ENCODE measurements at places on chromosomes 5 and 9. TPM values are rescaled to one million over a fixed set of nuclear protein-coding genes. Genes with fewer than 3 reads are reported as not detected.
A peak's percentile ranks its signal among the peaks of the same experiment; 100 is the strongest.

DNA sequence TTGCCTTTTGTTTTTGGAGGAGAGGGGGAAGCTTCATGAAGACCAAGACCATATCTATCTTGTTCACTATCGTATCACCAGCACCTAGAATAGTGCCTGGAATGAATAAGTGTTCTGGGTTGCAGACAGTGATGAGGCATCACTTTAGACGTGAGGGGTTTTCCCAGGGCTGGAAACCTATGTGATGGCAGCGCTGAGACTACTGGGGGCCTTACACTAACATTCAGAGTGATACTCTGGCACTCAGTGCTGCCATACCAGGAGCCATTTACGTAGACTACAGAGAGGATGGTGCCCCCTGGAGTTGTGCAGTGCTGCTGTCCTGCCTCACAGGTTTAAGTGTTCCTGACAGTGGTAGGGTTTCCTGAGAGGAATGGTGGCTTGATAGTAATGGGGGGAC, 6.9 kb downstream of the CCL19 start:
- H3K27ac ChIP-seq: no peak overlapping the region
- H3K27me3 ChIP-seq: no peaks in the 10 kb centered on the region
- H3K36me3 ChIP-seq: no peaks in the 10 kb centered on the region
- H3K4me1 ChIP-seq: no peaks in the 10 kb centered on the region
- H3K4me3 ChIP-seq: no peak overlapping the region

- H3K4me3 ChIP-seq: no peak overlapping the region
- peaks cover 8% of the 10 kb centered on the region for H3K36me3 ChIP-seq
- no peak for DNase-seq
- H3K27ac ChIP-seq: no peak overlapping the region
These were observed 25.6 kb downstream of the CEP78 start for GRCh38 chr9:78261403-78262001.

The SPARC gene
- total RNA-seq: 0.31 TPM

DNA sequence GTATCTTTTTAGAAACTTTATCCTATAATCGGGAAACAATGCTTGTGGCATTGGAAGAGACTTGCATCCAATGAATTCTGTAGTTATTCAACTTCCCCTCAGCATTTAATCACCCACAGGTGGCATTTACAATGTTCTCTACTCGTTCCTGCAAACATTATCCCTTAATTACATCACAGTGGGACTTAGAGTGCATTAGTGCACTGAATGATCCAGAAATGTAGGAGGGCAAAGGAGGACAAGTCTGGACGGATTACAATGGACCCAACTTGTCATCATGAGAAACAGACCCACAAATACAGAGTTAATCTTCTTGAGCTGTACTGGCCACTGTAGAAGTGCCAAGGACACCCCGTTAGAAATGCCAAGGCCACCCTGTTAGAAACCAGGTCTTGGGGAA, 129.1 kb downstream of the DOCK8 start:
- no peak overlapping the region for H3K27ac ChIP-seq
- DNase-seq: no peak
- peaks cover 78% of the 10 kb centered on the region for H3K36me3 ChIP-seq
- no peaks in the 10 kb centered on the region for H3K27me3 ChIP-seq
- H3K4me1 ChIP-seq: no peaks in the 10 kb centered on the region

- H3K36me3 ChIP-seq: no peaks in the 10 kb centered on the region
- DNase-seq: no peak
- no peak overlapping the region for H3K4me3 ChIP-seq
- no peaks in the 10 kb centered on the region for H3K27me3 ChIP-seq
- H3K4me1 ChIP-seq: no peaks in the 10 kb centered on the region
These were observed 161.3 kb downstream of the YIPF5 start for GRCh38 chr5:144009116-144009515.

- no peaks in the 10 kb centered on the region for H3K36me3 ChIP-seq
- H3K4me3 ChIP-seq: no peak overlapping the region
- H3K4me1 ChIP-seq: no peaks in the 10 kb centered on the region
These were observed 3.7 kb upstream of the LHX3 start for GRCh38 chr9:136208675-136209074.

The SPINK13 gene
- total RNA-seq: not detected

The STPG3 gene
- 0.27 TPM for total RNA-seq

The EMB gene
- 145 TPM for total RNA-seq

DNA sequence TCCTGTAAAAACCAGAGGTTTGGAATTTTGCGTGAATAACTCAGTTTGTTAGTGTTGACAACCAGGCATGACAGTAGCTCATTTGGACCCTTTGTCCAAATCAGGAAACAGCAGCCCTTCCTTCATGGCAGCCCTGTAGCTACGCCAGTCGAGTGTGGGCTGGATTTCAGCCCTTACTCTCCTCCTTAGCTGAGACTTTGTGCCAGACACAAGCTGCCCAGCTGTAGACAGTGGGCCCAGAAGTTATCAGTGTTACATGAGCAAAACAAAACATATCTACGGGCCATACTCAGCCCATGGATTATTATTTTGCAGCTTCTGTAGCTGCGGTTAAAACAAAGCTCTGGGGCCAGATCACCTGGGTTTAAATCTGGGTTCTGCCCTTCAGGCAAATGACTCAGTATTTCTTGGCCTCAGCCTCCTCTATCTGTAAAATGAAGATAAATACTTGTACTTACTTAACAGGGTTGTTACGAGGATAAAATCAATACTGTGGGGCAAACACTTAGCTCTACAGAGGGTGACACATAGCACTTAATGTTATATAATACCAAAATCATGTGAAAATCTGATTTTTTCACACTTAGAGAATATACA, 76.9 kb downstream of the GHR start:
- DNase-seq: no peak
- no peaks in the 10 kb centered on the region for H3K36me3 ChIP-seq
- no peaks in the 10 kb centered on the region for H3K4me1 ChIP-seq
- H3K4me3 ChIP-seq: no peak overlapping the region

The HMGXB3 gene
- total RNA-seq: 36.8 TPM

GRCh38 chr5:149549461-149550267, 1.6 kb downstream of the CSNK1A1 start:
- peak overlapping the region; percentile 95 for H3K4me3 ChIP-seq
- peak overlapping the region; percentile 93 for H3K27ac ChIP-seq
- peaks cover 39% of the 10 kb centered on the region for H3K4me1 ChIP-seq
- H3K36me3 ChIP-seq: peaks cover 5% of the 10 kb centered on the region
- H3K27me3 ChIP-seq: no peaks in the 10 kb centered on the region
- DNase-seq: peak; percentile 34

DNA sequence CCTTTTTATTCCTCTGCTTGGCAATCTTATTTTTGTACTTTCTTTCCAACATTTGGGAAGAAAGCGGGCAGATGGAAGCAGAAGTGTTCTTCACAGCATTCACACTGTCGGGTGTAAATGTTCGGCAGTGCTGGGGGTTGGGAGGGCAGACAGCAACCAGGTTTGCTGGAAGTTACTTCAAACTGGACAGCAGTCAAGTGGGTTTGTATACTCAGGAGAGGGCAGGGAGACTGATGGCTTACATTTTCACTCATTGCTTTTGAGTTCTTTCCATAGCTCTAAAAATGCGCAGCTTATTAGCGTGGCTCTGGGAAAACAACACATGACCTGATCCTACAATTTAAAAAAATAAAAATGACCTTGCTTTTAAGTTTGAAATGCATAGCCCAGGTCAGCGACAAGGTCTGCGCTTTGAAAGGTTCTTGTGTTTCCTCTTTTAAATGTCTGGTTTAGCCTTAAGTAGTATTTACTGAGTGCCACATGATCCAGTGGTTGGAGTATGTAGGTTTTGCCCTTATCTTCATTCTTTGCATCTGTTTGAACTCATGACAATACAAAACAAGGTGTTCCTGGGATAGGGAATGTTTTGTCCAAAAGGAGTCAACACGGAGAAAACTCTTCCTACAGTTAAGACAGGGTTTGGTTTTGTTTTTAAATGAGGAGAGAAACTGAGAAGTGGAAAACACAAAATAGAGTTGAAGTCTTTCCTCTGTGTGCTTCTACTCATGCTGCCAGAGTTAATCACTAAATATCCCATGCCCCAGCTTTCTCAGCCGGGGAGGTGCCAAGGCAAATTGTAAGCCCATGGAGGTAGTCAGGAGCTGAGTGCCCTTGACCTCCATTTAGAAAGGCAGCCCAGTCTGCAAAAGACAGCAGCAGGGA, 132.7 kb upstream of the DMRT1 start:
- H3K27ac ChIP-seq: no peak overlapping the region
- DNase-seq: no peak
- no peaks in the 10 kb centered on the region for H3K4me1 ChIP-seq
- no peaks in the 10 kb centered on the region for H3K27me3 ChIP-seq
- no peak overlapping the region for H3K4me3 ChIP-seq

DNA sequence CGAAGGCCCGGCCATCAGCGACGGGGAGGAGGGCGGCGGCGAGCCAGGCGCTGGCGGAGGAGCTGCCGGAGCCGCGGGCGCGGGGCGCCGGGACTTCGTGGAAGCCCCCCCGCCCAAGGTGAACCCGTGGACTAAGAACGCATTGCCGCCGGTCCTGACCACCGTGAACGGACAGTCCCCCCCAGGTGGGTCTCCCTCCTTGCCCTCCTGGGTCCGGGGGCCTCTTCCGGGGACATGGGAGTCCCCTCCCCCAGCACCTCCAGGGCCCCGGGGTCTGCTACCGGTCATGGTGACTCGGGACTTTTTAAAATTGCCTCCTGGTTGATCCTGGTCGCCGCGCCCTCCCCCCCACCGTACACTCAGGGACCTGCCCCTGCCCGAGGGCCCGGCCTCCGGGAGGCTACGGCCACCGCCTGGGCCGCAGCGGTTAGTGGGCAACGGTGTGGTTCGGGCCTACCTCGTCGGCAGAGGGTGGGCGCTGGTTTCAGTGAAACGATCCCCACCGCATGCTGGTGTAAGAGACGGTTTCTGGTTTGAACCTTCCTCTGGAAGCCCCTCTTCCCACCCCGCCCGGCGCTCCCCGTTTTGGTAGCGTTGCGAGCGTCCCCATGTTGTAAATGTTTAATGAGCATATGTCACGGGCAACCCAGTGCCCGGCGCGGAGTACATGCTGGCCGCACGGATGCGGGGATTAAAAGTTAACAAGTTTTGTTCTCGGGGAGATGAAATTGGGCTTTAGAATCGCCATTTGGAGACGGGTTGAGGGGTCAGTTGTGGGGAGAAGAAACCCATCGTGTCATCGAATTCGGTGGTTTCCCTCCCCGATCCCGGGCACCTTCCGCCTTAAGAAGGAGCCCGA, 1.1 kb downstream of the LARP1 start:
- H3K27me3 ChIP-seq: no peaks in the 10 kb centered on the region
- H3K4me1 ChIP-seq: peaks cover 49% of the 10 kb centered on the region
- H3K36me3 ChIP-seq: no peaks in the 10 kb centered on the region
- peak overlapping the region; percentile 93 for H3K27ac ChIP-seq
- peak overlapping the region; percentile 85 for H3K4me3 ChIP-seq
- DNase-seq: peak; percentile 29

GRCh38 chr9:77764894-77765780, 117.0 kb upstream of the GNA14 start:
- H3K4me1 ChIP-seq: no peaks in the 10 kb centered on the region
- no peaks in the 10 kb centered on the region for H3K36me3 ChIP-seq

GRCh38 chr9:36078051-36078450, 41.3 kb downstream of the RECK start:
- no peaks in the 10 kb centered on the region for H3K27me3 ChIP-seq
- H3K4me1 ChIP-seq: no peaks in the 10 kb centered on the region
- no peak for DNase-seq
- H3K4me3 ChIP-seq: no peak overlapping the region
- H3K27ac ChIP-seq: no peak overlapping the region

The LIFR gene
- total RNA-seq: not detected

The SLC23A1 gene
- not detected for total RNA-seq

The PCDH1 gene
- not detected for total RNA-seq

GRCh38 chr9:23160491-23160890, 665.5 kb downstream of the ELAVL2 start:
- no peaks in the 10 kb centered on the region for H3K27me3 ChIP-seq
- H3K4me1 ChIP-seq: no peaks in the 10 kb centered on the region
- H3K36me3 ChIP-seq: no peaks in the 10 kb centered on the region

DNA sequence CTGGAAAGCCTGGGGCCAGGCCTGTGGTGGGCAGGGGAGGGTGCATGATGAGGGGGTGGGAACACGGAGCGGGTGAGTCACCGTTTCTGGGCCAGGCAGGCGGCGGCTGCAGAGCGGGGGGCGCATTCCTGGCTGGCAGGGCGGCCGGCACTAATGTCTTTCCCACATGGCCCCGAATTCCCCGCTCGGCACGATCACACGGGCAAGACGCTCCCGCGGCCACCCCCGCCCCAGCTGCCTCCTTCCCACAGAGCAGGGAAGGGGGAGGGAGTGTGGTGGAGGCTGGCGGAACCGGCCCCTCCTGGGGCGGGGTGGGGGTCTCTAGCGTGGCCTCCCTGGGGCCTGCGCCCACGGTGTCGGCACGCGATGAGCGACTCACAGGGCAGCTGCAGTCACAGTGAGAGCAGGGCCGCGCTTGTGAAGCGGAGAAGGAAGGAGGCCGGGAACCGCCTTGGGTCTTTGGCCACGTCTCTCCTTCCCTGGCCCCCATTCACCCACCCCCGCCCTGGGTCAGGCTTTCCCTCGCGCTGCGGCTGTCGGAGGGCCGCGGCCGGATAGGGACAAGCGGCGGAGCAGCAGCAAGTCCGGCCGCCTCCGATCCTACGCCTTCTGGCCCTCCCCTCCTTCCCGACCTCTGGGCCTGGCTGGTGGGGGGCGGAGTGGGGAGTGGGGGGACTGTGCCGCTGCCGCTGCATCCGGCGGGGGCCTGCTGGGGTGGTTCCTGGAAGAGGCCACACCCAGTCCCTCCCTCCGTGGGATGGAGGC, 48.9 kb downstream of the CXXC5 start:
- no peaks in the 10 kb centered on the region for H3K36me3 ChIP-seq
- peak overlapping the region; percentile 26 for H3K4me3 ChIP-seq
- no peak for DNase-seq
- H3K27ac ChIP-seq: peak overlapping the region; percentile 64
- H3K27me3 ChIP-seq: peaks cover 7% of the 10 kb centered on the region
- peaks cover 18% of the 10 kb centered on the region for H3K4me1 ChIP-seq

- H3K4me1 ChIP-seq: no peaks in the 10 kb centered on the region
- no peaks in the 10 kb centered on the region for H3K36me3 ChIP-seq
- no peak overlapping the region for H3K4me3 ChIP-seq
- no peak overlapping the region for H3K27ac ChIP-seq
- no peaks in the 10 kb centered on the region for H3K27me3 ChIP-seq
These were observed 442.5 kb upstream of the COX7C start for GRCh38 chr5:86175224-86175623.

The MORN5 gene
- not detected for total RNA-seq

GRCh38 chr9:23674016-23674585, 151.9 kb downstream of the ELAVL2 start:
- no peak overlapping the region for H3K27ac ChIP-seq
- H3K4me1 ChIP-seq: no peaks in the 10 kb centered on the region
- no peaks in the 10 kb centered on the region for H3K27me3 ChIP-seq
- DNase-seq: no peak
- no peaks in the 10 kb centered on the region for H3K36me3 ChIP-seq

The PITX1 gene
- not detected for total RNA-seq

- no peak overlapping the region for H3K27ac ChIP-seq
- H3K36me3 ChIP-seq: no peaks in the 10 kb centered on the region
- H3K27me3 ChIP-seq: peaks cover 4% of the 10 kb centered on the region
These were observed 161.7 kb downstream of the MAST4 start for GRCh38 chr5:66757834-66758371.

GRCh38 chr5:5979761-5980537, 398.4 kb downstream of the MED10 start:
- no peaks in the 10 kb centered on the region for H3K27me3 ChIP-seq
- H3K27ac ChIP-seq: no peak overlapping the region
- no peaks in the 10 kb centered on the region for H3K4me1 ChIP-seq
- no peak for DNase-seq
- no peaks in the 10 kb centered on the region for H3K36me3 ChIP-seq
- no peak overlapping the region for H3K4me3 ChIP-seq

Measured in CD8-positive, alpha-beta memory T cell (primary cell).